ENCODE measurements at places on chromosomes 7 and 10.

DNA sequence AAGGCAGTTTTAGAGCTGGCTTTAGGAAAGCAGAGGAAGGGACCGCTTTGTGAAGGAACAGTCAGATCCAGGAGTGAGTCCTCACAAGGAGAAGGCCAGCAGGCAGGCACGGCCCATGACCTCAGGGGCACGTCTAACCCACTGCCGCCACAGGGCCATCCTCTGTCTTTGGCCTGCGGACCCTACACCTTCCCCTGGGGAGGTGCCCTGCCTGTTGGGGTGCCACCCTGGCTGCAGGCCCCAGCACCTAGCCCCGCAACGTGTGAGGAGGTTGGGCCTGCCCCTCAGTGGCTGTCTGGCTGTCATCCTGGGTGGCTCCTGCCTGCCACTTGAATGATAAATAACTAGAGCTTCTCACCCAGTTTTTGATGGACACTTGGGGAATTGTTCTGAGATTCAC is 31.0 kb upstream of the TRIM8 start:
- DNase-seq = no peak

GRCh38 chr10:34886906-34887642 is 72.0 kb upstream of the PARD3 start:
- DNase-seq = no peak

- no peak for DNase-seq
These were observed 274.6 kb downstream of the ARL4A start for GRCh38 chr7:12961910-12962480.

GRCh38 chr7:70736715-70737460 is 395.1 kb upstream of the GALNT17 start:
- DNase-seq = no peak

DNA sequence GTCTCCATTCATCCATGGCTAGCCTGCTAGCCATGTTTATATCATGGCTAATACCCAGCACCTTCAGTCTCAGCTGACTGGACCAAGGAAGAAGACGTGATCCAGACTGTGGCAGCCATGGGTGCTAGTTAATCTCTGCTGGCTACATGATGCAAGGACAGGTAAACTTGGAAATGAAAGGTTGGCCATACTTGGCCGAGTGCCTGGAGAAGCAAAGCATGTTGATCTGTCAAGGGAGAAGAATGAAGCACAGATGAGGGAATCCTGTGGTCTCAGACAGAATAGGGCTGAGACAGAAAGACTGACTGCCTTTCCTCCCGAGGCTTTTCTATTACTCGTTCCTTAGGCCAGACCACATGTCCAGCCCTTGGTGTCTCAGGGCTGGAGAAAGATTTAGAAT is 41.1 kb downstream of the CPVL start:
- DNase-seq = no peak

DNA sequence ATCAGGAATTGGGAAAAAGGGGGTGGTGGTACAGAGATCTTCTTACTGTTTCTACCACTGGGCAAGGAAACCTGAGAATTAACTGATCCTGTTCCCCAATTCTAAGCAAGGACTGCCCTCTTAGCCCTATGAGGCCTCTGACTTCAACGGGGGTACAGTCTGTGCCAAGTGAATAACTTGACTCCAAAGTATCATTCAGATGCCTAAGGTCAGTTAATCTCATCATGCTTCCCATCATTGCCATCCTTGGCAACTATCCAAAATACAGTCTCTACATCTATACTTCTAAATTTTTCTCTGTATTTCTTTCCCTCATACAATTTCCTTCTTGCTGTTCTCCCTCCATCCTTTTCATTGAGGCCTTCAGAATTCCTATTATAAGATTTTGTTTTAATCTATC is 10.5 kb downstream of the PPP3CB start:
- no peak for DNase-seq

DNA sequence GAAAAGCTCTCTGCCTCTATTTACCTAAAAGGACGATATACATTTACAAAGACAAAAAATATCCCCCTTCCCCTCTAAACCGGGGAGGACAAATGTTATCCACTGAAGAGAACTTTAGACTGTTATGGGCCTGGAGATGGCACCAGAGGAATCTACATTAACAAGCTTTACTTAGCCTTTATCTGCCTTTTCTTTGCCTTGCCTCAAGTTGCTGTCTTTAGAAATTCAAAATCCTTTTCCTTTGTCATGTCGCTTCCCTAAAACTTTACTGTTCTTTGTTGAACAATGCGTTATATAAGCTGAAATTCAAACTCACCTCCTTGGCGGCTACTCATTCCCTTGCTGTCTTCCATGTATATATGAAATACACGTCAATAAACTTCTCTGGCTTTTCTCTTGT is 405.0 kb downstream of the PCDH15 start:
- DNase-seq = no peak

- no peak for DNase-seq
These were observed 205.7 kb downstream of the SORCS1 start for GRCh38 chr10:106958589-106959361.

DNA sequence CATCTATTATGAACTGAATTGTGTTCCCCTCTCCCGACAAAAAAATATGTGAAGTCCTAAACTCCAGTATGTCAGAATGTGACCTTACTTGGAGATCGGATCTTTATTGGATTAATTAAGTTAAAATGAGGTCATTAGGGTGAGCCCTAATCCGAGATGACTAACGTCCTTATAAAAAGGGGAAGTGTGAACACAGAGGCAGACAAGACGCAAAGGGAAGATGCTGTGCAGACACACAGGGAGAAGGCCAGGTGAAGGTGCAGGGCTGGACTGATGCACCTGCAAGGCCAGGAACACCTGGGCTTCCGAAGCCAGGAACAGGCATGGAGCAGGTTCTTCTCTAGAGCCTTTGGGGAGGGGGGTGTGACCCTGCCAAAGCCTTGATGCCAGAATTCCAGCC is 187.8 kb downstream of the PARD3 start:
- no peak for DNase-seq

GRCh38 chr7:47730142-47730541 is 148.2 kb upstream of the TNS3 start:
- DNase-seq = no peak

- DNase-seq = peak; percentile 28
These were observed 70.1 kb downstream of the AMZ1 start for GRCh38 chr7:2757904-2758672.

DNA sequence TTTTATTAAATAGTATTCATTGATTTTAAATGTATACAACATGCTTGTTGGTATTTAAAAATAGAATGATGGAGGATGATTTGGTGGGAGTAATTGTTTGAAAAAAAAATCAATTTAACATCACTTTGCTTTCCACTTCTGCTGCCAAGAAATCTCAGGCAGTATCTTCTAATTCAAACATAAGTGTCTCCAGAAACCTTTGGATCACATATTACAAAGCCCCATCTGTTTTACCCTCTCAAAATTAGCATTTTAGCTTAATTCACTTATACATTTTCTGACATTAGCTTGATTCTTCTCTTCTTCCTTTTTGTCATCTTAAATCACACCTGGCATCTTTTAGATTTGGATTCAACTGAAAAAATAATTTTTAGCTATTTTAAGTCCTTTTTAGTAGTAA is 72.9 kb upstream of the KMT2C start:
- no peak for DNase-seq

DNA sequence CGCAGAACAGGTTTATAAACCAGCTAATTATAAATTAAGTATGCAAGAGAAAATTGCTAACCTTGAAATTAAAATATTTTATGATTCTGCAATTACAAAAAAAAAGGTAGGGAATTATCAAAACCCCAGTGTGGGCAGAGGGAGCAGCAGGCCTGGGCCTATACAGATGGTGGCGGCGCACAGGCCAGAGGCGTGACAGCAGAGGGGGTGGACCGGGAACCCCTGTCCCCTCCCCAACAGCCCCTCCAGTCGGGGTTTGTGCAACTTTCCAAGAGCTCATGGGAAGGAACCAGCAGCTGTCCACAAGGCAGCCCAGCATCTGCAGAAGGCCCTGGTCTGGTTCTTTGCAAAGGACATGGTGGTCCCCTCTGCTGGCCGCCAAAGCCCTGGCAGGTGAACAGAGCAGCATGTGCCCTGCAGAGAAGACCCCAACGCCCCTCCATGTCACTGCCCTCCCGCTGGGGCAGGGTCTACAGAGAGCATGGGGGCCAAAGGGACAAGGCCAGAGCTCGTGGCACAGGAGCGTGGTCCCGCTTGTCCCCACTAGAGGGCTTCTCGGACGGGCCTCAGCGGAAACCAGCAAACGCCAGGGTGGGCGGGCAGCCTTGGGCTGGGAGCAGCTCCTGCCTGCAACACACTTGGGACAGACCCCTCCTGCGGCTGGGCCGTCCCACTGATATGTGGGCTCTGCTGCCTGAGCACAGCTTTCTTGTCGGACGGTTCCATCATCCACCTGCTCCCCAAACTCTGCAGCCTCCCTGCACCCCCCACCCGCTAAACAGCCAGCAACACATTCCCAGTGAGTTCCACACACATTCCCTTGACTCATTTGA is 75.1 kb downstream of the EBF3 start:
- DNase-seq = peak; percentile 35

GRCh38 chr10:122157451-122157850 is 113.6 kb upstream of the BTBD16 start:
- no peak for DNase-seq

GRCh38 chr10:102280397-102281101 is 35.2 kb downstream of the GBF1 start:
- no peak for DNase-seq

DNA sequence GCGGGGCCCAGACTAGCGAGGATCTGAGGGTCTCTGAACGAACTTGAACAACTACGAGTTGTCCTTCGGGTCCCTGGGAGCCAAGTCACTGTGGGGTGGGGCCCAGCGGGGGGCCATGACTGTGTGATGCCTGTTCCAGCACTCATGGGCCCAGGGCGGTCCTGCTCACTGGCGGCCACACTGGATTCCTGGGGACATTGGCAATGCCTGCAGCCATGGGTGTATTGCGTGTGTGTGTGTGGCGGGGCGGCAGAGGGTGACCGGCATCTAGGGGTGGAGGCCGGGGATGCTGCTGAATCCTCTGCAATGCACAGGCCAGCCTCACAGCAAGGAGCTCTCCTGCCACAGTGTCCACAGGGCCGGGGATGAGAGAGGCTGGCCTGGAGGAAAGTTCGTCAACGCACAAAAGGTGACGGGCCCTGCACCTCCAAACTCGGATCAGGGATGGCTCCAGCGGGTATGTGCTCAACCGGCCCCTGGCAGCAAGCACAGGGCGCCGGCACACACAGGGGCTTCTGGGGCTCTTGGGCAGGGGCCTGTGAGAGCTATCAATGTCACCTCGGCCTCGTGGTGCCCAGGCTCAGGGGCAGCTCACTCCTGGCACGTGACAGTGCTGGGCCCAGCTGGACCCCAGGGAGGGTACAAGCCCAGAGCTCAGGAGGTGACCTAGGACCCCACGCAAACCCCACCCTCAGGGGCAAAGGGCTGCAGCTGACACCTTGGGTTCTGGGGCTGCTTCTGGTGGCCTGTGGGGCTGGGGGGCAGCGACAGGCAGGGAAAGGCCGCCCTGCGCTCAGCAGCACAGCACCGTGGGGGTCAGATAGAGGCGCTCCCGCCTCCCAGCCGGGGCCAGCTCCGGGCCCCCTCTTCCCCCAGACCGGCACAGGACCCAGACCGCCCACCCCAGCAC is 27.9 kb downstream of the PAPOLB start:
- DNase-seq = no peak

DNA sequence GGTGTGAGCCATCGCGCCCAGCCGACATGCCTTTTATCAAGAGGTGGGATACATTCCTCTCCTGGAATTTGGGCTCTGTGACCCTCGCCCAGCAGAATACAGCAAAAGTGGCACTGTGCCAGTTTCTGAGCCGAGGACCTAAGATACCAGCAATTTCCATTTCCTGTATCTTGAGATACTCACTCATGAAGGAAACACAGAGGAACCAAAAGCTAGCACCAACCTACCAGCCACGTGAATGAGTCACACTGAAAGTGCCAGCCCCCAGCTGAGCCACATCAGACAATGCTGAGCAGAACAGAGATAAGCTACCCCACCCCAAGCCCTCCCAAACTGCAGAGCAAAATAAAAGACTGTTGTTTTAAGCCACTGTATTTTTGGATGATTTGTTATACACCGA is 56.3 kb downstream of the CACUL1 start:
- peak; percentile 16 for DNase-seq

GRCh38 chr7:47508389-47509380 is 73.2 kb downstream of the TNS3 start:
- DNase-seq = no peak

DNA sequence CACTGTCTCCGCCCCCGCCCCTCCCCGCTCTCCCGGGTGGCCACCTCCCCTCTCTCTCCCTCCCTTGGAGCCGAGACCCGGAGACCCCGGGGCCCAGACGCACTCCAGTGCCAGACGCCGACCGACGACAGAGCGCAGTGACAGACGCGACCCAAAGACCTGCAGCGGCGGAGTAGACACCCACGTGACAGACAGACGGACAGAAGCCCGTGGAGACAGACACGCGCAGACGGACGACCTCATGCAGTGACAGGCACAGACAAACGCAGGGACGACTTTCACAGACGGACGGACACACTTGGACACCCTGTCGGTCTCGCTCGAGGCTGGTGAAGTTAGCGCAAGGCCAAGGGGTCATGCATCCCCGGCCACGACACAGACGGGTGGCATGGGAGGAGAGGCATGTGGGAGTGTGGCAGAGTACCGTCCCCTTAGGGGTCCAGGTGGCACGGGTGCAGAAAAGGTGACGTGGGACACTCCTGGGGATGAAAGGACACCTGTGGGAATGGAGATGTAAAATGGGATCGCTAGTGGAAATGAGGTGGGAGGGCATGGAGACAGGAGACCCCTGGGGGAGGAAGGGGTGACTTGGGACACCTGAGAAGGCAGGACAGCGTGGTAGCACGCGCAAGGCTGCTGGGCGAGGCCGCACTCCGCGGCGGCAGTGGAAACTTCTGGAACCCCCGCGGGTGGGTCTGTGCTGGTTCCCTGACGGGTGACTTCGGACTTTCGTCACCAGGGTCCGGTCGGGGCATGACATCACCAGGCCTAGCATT is 456 bp upstream of the ACHE start:
- no peak for DNase-seq

- no peak for DNase-seq
These were observed 24.0 kb downstream of the MAD1L1 start for GRCh38 chr7:2208712-2209111.

- no peak for DNase-seq
These were observed 62.2 kb downstream of the NEURL1 start for GRCh38 chr10:103555712-103556111.

Measured in stimulated activated CD8-positive, alpha-beta memory T cell treated with anti-CD3 and anti-CD28 coated beads, Interleukin-15, amount 100 ng/mL, for 24 hours (primary cell).